ENCODE measurements at places on chromosomes 2 and 18. TPM values are rescaled to one million over a fixed set of nuclear protein-coding genes. Genes with fewer than 3 reads are reported as not detected.

GLI2 gene
- 0.37 TPM for polyA plus RNA-seq

NT5C1B gene
- polyA plus RNA-seq, result not detected

DNA sequence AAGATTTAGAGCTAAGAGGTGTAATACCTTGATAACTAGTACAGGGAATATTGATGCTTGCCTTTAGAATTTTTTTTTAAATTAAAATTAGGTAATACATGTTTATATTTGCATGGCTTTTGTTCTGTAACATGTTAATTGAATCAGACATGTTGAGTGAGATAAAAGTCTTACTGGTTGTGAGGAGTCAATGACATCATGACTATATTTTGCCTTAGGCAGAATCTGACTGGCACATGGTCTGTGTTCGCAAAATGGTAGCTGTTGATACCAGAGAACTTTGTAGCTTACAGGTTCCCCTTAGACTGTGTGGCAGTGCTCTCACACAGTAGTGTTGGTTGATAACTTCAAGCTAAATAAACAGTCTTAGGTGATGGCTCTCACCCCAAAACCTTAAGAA lies 199.7 kb downstream of the PTPRM start:
- no peak for DNase-seq

DNA sequence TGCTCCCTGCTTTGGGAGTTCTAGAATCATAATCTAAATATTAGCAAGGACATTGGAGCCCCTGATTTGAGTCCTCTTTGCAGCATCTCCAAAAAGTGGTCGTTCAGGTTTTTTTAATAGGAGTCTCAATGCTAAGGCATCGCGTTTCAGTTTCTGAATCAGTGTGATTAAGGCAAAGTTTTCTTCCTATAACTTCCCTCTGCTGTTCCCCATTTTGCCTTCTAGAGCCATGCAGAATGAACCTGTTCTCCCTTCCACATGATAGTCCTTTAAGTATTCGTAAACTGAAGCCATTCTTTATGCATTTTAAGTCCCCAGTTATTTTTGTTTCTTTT lies 159.5 kb downstream of the PTGR3 start:
- no peak for DNase-seq

GRCh38 chr2:27378096-27378808 lies 2.3 kb downstream of the ZNF513 start:
- no peak for DNase-seq

SIX3 gene
- 30.9 TPM for polyA plus RNA-seq

DNA sequence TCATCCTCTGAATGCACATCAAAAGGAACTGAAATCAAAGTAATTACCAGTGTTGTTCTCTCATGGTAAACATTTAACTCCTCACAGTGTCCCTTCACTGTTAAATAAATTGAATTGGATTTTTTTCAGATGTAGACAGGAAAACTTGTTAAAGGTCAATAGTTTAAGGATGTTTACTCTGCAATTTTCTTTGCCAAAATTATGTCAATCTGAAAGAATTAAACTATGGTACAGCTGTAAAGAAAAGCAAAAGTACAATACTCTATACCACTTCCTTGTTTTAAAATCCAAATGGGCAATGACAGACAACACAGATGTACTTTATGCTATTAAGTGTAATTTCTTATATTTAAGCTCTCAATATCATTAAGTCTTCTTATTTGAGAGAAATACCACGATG lies 153.2 kb downstream of the WDPCP start:
- DNase-seq, result no peak

GRCh38 chr2:159175182-159175581 lies 111.3 kb downstream of the WDSUB1 start:
- DNase-seq, result no peak

- no peak for DNase-seq
Measured at GRCh38 chr2:239904496-239904895, 120.6 kb downstream of the NDUFA10 start.

- no peak for DNase-seq
Measured at GRCh38 chr2:147173798-147174197, 671.0 kb upstream of the ACVR2A start.

DNA sequence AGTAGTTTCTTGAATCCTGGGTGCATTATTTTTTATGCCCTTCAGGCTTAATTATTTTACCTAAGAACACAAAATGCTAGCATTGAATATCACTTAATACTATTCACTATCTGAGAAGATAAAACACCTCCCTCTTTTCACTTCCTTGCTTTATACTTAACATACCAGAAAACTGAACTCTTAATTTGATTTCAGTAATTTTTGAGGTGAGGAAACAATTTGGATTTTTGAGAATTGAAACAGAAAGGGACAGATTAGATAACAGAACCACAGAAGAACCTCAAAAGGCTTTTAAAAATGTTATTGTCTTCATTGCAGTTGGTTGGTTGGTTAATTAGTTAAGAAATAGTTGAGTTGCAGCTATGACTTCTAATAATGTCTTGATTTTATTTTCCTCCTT lies 69.5 kb downstream of the GPD2 start:
- DNase-seq, result no peak

TCF23 gene
- polyA plus RNA-seq, result not detected

GRCh38 chr2:69995511-69995910 lies 34.1 kb upstream of the ASPRV1 start:
- DNase-seq, result no peak

ZFP36L2 gene
- polyA plus RNA-seq, result 16.1 TPM
